Bronchial epithelial cell (primary cell): ENCODE measurements at places on chromosomes 1 and 21.

GRCh38 chr1:58133562-58133961 lies 413.0 kb downstream of the OMA1 start:
- no peak for DNase-seq

GRCh38 chr21:44520326-44521300 lies 19.4 kb downstream of the KRTAP10-1 start:
- DNase-seq = no peak

DNA sequence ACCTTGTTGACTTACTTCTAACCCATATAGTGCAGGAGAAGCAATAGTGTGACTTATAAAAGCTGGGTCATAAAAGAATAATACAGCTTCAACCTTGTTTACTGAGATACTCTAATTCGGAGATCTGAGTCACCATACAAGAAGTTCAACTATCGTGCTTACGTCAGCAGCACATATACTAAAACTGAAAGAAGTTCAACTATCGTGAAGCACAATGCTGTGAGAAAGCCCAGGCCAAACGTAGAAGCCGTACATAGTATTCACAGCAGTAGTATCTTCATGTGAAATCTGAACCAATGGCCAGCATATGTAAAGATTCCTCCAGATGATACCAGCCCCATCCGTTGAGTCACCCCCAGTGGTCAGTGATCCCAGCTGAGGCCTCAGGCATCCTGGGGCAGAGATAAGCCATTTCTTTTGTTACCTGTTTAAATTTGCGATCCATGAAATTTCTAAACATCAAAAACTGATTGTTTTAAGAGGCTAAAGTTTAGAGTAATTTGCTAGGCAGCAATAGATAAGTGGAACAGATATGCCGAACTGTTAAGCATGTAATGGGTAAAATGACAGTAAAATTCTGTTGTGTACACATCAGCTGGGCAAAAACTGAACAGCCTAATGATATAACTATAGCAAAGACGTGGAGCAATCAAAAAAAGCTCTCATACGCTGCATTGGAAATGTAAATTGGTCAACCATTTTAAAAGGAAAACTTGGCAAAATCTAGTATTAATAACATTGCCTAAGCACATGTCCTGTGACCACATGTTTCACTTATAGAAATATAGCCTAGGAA lies 53.9 kb upstream of the SAMD13 start:
- DNase-seq = peak; percentile 90

- DNase-seq = no peak
These were observed 7.7 kb upstream of the PSMD4 start for GRCh38 chr1:151246786-151247185.

- DNase-seq = no peak
These were observed 7.7 kb downstream of the SUCO start for GRCh38 chr1:172540635-172541034.

- DNase-seq = peak; percentile 35
These were observed 19.4 kb downstream of the NEK7 start for GRCh38 chr1:198176179-198176578.

DNA sequence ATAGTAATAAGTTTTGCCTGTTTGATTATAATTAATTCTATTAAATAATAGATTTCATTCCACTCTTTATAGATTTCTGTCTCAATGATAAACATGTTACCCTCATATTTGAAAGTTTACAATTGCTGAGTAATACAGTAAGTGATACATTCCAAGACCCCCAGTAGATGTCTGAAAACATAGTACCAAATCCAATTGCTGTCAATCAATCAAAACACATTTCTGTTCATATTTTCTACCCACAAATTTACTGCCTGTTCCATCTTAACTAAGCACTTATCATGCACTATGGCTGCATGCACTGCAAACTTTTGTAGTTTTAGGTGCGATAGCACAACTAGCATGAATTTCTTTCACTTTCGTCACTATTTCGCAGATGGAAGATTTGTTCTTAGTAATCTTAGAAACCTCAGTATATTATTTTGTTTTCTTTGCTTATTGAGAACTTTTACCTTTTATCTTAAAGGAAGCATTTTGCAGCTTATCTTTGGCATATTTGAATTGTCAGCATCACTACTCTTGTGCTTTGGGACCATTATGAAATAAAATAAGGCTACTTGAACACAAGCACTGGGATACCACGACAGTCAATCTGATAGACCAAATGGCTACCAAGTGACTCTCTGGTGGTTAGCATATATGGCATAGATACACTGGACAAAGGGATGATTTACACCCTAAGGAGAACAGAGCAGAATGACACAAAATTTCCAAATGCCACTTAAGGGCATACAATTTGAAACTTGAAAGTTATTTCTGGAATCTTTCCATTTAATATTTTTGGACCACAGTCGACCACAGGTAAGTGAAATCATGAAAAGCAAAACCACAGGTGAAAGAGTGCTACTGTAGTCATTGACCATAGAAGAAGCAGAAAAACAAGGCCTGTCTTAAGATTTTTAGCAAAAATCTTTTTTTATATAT lies 67.6 kb downstream of the RGS13 start:
- no peak for DNase-seq

- DNase-seq = peak; percentile 23
These were observed 35.2 kb downstream of the RRP1 start for GRCh38 chr21:43824333-43825241.

GRCh38 chr1:75188892-75189291 lies 54.7 kb downstream of the LHX8 start:
- no peak for DNase-seq

DNA sequence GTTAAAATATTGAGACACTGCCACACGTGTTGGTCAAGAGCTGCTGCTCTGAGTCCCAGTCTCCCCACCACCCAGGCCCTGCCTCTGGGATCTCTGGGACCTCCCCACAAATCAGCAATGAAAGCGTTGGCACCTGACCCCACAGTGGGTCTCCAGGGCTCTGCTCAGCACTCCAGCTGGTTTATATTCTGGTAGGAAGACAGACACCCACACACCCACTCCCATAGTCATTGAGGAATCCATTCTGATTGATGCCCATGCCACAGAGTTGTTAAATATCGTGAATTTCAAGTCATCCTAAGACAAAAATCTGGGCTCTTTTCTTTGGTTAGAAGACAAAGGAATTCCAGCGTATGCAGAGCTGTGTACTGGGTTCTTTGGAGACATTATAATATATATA lies 91.6 kb downstream of the KIF26B start:
- DNase-seq = no peak

DNA sequence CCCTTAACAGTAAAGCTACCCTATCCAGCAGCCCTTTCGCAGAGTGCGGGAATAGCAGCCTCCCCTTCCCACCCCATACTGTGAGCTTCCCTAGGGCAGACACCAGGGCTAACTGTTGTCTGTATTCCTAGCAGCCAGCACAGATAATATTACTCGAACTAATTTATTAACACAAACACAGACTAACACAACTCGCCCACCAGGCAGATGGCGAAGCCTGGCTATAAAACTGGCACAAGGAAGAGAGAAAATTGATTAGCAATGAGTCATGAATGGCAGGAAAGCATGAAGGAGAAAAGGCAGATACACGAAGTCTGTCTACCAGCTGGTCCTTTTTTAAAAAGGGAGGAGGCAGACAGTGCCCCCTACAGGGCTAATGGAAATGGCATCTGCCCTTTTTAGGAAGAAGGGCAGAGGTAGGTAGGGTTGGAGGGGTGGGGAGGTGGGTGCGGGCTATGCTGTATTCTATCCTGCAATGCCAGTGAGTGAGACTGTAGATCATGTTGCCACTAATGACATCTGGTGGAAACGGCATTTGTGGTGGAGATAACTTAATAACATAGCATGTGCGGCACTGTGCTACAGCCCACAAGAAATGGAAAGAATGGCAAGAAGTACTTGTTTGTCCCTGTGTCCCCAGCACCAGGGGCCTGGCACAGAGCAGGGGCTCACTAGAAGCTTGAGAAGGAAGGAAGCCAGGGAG lies 30.6 kb upstream of the CTPS1 start:
- DNase-seq = peak; percentile 73

- no peak for DNase-seq
These were observed 170.0 kb downstream of the LTN1 start for GRCh38 chr21:28822486-28823335.

DNA sequence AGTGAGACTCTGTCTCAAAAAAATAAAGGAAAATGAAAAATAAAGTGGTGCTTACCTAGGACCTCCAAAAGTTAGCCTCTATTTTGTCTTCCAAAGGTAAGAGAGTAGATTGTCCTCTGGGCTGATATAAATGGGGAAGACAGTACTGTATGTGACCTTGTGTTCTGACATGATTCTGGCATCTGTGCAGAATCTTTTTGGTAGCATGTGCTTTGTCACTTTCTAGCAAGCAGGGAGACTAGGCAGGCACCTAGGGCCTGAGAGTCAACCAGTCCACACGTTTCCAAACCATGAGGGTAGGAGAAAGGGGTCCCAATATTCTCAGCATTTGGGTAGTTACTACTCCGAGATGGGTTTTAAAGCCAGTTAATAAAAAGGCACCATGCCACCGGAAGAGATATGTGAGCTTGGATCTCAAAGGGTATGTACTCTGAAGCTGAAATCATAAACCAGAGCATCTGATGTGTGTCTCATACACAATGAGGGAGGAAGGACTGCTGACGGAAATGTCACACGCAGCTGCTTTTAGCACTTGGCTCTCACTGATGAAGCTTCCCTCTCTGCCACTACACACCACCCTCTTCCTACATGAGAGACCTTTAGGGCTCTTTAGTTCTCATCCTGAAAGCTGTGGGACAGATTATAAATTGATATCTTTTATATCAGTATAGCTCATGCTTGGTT lies 27.0 kb upstream of the SLC16A1 start:
- no peak for DNase-seq

GRCh38 chr1:80994038-80994437 lies 806.7 kb upstream of the ADGRL2 start:
- no peak for DNase-seq
